ENCODE measurements at places on chromosomes 5 and 9.

GRCh38 chr5:90899014-90899604 lies 340.5 kb downstream of the ADGRV1 start:
- no peak for DNase-seq

DNA sequence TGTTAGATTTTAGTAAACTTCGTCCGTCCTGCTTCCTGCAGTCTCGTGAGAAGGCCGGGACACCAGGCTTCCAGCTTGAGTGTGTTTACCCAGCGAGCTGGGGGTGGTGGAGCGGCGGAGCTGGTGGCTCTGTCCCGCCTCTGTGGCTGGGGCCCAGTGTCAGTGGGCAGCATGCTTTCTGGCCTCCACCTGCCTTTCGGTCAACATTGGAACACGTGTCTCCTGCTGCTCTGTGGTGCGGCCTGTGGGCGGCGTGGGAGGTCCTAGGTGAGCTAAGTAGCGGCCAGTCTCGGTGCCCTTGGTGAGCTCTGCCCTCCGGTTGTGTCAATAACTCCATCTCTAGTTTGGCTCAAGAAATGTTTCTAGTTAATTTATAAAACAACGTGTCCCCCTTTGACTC lies 125.9 kb downstream of the GADD45G start:
- DNase-seq, result no peak

DNA sequence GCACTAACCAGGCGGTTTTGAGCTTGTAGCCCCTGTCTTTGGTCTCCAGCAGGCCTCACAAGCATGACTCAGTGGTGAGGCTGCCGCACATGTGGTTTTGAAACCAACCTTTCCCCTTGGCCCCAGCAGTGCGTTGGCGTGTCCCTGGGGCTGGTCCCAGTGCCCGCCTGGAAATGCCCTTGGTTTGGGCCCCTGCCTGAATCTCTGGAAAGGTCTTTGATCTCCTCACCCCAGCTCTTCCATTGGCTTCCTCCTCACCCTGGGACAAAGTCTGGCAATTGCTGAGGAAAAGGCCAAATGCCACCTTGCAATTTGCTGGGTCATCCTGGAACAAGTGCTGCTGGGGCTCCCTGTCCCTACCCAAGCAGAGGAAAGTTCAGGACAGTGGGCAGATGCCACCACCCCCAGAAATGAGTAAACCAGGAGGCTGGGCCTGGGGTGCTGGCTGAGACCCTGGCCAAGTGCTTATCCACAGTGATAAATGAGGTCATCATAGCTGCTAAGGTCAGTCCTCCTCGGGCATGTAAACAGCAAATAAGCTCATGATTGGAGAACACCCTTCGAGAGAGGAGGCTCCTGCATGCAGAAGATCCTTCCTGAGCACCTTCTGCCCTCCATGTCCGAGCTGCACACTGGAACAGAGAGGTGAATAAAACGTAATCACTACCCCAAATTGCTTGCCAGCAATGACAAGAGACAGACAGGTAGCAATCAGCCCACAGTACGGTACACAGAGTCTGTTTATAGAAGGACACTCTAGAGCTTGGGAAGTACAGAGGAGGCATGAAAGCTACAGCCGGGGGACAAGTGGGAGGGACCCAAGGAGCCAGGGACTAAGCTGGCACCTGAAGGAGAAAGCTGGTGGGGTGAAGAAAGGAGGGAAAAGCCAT lies 98.9 kb upstream of the CPEB4 start:
- DNase-seq, result peak; percentile 42

GRCh38 chr9:77933976-77934375 lies 97.6 kb downstream of the GNAQ start:
- no peak for DNase-seq

DNA sequence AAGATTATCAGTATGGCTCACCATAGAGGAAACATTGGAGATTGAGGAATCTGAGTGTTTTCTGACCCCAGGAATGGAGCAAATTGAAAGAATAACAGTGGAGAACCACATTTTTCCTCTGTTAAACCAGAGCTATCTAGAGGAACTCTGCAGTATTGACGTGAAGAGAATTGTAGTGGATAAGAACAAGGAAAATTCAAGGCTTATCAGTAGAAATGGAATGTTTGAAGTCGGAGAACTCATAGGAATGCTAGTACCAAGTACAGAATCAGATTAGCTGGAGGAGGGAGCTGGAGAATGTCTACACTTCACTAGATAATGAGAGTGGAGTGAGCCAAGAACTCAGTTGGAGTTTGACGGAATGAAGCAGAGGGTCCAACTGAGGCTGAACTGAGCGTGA lies 50.3 kb downstream of the SNCAIP start:
- no peak for DNase-seq

DNA sequence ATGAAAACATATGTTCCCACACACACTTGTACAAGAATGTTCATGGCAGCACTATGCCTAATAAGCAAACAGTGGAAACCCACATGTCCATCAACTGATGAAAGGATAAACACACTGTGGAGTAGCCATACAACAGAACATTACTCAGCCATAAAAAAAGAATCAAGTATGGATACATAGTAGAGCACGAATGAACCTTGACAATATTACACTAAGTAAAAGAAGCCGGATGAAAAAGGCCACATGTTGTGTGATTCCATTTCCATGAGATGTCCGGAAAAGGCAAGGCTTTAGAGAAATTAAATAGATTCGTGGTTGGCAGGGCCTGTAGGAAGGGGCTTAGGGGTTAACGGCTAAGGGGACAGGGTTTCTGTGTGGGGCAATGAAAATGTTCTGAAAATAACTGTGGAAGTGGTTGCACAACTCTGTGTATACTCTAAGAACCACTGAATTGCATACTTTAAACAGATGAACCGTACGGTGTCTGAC lies 51.4 kb downstream of the COL23A1 start:
- DNase-seq, result no peak

DNA sequence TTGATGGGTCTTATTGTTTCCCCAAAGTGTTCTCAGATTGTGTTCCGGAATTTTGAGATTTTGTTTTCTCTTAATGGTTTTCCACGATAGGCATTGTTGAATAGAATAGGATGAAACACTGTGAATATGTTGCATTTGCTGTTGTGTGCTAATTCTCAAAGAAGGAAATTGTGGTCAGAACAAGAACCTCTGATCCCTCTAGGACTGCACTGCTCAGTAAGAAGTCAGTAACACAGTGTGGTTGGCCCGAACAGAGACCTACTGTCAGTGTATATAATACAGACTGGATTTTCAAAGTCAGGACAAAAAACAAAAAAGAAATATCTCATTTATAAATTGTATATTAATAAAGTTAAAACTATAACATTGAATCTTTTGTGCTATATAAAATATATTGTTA lies 494.8 kb downstream of the MAT2B start:
- no peak for DNase-seq

- DNase-seq, result no peak
Observed at GRCh38 chr9:34093578-34093977, 32.9 kb downstream of the DCAF12 start.

DNA sequence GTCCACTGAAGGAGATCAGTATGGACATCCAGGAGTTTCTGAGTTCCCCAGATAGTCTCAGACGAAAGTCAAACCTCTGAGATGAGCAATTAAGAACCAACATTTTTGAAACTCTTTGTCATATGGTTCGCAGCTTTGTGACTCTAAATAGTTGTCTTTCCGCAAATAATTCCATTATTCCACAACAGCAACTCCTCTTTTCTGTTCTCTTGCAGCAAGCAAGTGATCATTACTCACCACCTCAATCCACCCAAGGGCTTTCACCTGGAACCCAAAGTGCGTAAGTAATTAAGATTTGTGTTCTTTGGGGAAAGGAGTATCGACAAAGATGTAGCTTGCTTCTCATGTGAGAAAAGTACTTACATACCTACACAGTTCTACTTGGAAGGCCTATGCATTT lies 15.6 kb downstream of the MTX3 start:
- no peak for DNase-seq

All from GM20000 (cell line).